ENCODE measurements at places on chromosomes 16 and 17.
A peak's percentile ranks its signal among the peaks of the same experiment; 100 is the strongest.

GRCh38 chr17:21096874-21097273 is 29.9 kb upstream of the DHRS7B start:
- DNase-seq: peak; percentile 6

- DNase-seq: no peak
Observed at GRCh38 chr17:19418251-19418992, 7.4 kb downstream of the RNF112 start.

- no peak for DNase-seq
Observed at GRCh38 chr17:66975614-66976378, 11.3 kb downstream of the CACNG4 start.

GRCh38 chr16:82699711-82700495 is 73.1 kb downstream of the CDH13 start:
- no peak for DNase-seq

DNA sequence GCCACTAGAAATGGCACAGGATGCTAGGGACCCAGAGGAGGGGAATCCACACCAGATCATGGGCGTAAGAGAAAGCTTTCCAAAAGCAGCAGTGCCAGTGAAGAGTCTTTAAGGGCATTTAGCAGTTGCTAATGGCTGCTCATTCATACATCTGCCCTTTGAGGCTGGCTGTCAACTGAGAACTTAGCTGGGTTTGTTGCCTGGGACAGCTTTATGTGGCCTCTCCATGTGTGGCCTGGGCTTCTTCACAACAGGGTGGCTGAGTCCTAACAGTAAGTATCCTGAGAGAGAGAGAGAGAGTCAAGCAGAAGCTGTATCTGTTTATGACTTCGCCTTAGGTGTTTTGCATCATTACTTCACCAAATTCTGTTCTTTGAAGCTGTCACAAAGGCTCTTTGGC is 286.1 kb upstream of the KCNJ16 start:
- DNase-seq: no peak

DNA sequence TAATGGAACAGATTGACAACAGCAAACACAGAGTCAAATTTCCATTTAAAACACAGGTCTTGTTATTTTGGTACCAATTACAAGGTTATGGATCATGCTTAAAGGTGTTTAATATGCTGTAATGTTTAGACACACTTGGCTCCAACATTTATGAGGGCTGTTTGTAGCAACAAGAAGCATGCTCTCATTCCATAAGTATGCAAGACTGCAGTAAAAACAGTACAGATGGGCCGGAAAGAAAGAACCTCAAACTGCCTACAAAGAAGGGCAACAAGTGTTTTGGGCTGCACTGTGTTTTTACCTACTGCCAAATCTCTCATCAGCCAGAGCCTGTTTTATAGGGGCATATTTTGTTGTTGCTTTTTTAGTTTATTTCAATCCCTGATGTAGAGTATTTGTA is 100.5 kb upstream of the HS3ST3A1 start:
- no peak for DNase-seq

DNA sequence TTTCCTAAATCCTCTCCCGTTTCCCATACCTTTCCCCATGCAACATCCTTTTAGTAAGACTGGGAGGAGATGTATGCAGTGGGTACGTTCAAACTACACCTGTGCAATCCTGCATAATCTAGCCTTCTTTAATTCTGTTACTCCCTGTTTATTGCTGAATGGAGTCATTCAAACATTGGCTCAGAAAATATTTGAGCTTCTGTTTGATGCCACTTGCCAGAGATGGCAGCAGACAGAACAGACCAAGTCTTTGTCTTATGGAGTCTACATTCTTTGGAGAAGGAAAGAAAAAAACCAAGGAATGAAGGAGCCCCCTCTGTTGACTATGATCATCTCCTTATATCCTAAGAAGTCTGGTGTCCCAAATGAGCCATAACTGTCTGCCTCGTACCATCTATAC is 288.8 kb downstream of the HAPSTR1 start:
- DNase-seq: no peak

GRCh38 chr16:24769806-24770205 is 40.4 kb downstream of the TNRC6A start:
- DNase-seq: no peak

- DNase-seq: no peak
Observed at GRCh38 chr16:30600215-30600614, 10.0 kb downstream of the ZNF689 start.

- no peak for DNase-seq
Observed at GRCh38 chr17:44202756-44203155, 3.1 kb upstream of the ATXN7L3 start.

DNA sequence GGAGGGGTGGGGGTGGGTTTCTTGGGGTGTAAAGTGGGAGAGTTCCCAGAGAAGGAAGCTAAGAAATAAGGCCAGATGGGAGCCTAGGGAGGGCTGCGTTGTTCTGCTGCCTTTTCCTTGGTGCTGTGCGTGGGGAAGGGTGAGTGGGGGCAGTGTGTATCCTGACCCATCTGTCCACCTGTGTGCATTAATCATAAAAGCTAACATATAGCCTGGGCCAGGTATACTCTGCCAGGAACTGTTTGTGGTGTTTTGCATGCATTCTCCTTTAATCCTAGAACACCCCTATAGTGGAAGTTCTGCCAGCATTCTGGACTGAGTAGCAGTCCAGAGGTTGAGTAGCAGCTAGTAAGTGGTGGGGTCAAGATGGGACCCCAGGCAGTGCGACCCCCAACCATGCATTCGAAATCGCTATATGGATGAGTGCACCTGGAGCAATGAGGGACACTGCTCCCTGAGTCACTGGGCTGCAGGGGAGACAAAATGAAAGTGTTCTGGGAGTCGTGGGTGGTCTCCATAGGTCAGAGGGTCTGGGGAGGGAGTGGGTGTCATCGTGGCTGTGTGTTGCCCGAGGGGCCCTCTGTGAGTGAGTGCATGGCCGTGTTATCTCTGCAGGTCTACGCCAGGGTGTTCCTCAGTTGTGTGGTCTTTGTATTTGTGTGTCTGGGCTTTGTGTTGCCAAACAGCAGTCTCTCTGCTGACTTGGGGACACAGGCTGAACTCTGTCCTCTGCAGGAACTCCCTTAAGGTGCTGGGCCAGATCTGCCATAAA is 1.3 kb downstream of the ERBB2 start:
- no peak for DNase-seq

GRCh38 chr17:32356750-32357149 is 6.8 kb downstream of the ZNF207 start:
- no peak for DNase-seq

GRCh38 chr17:37365589-37365988 is 10.2 kb upstream of the C17orf78 start:
- DNase-seq: no peak

DNA sequence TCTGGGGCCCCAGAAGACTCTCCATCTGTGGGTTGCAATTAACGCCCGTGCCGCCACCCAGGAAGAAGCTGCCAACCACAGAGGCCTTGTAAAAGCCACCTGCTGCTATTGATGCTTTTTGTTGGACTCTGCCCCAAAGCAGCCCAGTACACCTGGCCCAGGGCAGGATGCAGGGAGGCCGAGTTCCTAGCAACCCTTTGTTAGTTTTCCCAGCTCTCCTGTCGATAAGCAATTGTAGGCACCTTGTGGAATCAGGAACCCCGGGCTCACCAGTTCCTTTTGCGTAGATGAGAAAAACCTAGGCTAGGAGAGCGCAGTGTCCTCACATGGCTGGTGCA is 103.3 kb downstream of the ABCC6 start:
- no peak for DNase-seq

DNA sequence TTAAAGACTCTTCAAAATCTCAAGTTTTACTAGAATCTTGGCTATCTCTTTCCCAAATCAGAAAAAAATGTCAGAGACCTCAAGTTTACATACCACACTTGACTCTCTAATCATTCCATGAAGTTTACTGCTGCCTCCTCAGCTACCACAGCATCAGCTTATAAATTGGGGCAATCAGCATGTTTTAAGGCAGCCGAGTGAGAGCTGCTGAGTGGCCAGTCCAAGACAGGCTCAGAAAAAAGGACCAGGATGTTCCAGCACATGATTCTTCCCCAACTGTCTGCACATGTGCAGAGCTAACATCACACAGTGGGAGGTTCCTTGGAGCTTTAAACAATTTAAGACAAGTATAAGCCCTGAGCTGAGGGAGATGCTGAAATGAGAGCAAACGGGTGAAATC is 140.6 kb upstream of the NUDT7 start:
- DNase-seq: no peak

All from adrenal gland (tissue), 19 donors.